NCI-H69 (cell line): ENCODE measurements at places on chromosomes 13 and 19.

- DNase-seq, result no peak
These were observed 294.7 kb downstream of the MYO16 start for GRCh38 chr13:108924134-108924533.

DNA sequence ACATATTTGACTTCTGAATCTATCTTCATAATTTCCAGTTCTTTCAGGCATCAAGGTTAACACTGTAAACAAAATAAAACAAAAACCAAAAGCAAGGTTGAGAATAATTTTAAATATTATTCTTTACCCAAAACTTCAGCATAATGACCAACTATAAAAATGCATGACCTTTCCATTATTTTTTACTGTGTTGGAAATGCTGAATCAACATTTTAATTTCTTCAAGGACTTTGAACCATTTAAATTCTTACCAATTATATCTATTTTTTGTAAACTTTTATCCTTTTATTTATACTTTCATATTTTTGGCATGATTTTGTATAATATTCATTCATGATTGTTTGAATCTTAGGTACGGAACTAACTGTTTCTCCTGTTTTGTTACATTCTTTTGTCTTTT, 6.9 kb downstream of the ZNF585A start:
- no peak for DNase-seq

GRCh38 chr13:75071395-75071794, 410.6 kb downstream of the TBC1D4 start:
- peak; percentile 33 for DNase-seq

DNA sequence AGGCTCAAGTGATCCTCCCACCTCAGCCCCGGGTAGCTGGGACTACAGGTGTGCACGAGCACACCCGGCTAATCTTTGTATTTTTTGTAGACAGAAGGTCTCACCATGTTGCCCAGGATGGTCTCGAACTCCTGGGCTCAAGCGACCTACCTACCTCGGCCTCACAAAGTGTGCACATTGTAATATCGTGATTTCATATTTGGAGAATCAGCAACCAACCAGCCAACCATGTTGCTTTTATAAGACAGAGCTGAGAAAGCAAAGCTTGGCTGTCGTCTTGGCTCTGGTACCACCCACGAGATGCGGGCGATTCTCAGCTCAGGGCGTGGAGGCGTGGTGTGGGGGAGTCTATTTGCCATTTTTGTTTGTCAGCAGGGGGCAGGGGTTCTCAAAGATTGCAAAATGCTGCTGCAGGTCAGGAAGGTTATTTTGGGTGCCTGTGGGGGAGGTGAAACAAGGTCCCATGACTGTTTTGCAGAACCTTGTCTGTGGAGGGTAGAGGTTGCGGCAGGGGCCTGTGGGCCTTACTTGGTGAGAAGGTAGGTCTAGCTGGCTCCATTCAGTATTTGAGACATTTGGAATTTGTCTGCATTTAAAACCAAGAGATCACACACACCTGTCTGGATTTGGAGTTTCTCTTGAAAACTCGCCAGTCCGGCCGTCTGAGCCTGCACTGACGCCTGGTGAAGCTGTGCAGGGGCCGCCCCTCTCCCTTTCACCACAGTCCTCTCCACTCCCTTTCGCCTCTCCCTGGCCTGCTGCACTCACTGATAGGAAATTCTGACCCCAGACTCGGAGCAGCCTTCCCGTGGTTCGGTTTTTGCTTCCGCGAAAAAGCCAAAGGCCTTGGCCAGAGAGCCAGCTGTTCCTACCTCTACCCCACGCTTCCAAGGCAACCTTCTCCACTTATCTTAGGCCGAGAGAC, 15.4 kb downstream of the TNFAIP8L1 start:
- no peak for DNase-seq

GRCh38 chr19:47707135-47707925, 5.9 kb upstream of the EHD2 start:
- peak; percentile 83 for DNase-seq

GRCh38 chr13:40911341-40911740, 107.8 kb downstream of the ELF1 start:
- DNase-seq, result no peak

GRCh38 chr19:54532528-54532927, 29.9 kb downstream of the LAIR2 start:
- no peak for DNase-seq

GRCh38 chr13:107866941-107867623, 348.3 kb downstream of the LIG4 start:
- DNase-seq, result peak; percentile 81
